Activated T-cell treated with anti-CD3 and anti-CD28 coated beads for 1 hour (primary cell): ENCODE measurements at places on chromosomes 7 and 10.

DNA sequence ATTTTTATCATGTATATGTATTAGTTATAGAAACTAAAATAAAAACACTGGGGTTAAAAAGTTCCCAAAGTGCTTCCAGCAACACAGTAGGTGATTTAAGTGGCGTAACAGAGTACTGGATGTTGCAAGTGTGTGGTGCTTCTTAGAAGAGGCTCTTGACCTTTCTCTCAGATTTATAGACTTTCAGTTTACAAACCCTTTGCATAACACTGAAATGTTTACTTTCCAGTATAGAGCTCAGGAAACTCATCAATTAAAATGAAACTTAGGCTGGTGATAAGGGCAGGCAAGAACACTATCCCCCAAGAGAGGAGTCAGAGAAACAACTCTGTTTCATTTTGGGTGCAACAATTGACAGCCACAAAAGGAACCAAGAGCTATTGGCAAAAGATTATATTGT, 27.5 kb upstream of the SMC3 start:
- no peak for DNase-seq

DNA sequence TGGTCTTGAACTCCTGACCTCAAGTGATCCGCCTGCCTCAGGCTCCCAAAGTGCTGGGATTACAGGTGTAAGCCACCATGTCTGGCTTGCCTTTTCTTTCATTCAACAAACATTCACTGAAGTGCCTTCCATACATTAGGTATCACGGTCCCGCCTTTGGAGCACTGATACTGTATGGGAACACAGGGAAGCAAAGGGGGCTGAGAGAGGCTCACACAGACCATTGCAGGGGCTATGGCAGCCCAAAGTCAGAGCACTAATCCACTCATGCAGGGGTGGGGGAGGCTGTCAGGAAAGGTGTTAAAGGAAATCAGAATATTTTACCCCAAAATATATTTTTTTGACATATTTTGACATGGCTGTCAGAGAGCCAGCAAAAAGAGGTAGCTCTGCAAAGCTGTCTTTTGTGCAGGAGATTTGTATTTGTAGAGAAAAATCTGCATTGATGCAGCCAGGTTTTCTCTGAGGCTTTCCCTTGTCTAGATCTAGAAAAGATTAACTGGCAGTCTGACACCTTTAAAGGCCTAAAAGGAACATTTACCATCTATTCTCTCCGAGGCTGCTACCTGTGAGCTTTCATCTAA, 42.0 kb upstream of the PDLIM1 start:
- no peak for DNase-seq

DNA sequence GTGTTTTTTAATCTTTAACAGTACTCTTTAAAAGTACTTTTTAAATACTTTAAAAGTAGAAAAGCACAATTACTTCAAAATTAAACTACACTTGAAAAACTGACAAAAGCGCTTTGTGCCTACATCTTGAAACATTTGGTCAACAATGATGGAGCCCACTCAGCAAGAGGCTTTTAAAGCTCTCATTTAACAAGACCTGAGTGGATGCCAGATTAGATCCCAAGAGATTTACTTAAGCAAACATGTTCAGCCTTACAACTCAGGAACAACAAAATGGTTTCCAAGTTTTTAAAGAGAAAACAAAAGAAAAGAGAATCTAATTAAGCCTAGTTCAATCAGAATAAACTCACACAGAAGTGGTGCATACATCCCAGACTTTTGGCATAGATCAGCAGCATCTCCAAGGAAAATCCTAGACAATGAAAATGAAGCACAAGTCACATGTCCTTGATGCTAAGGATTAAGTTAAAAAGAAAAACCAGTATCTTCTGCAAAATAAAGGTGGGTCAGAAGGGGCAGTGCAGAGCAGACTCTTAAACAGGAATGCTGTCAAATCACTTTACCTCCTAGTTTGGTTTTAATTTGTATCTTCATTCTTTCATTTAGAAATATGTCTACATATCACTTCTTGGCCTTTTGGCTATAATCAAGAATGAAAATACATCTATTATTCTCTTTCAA, 26.2 kb downstream of the HIBADH start:
- DNase-seq, result no peak

DNA sequence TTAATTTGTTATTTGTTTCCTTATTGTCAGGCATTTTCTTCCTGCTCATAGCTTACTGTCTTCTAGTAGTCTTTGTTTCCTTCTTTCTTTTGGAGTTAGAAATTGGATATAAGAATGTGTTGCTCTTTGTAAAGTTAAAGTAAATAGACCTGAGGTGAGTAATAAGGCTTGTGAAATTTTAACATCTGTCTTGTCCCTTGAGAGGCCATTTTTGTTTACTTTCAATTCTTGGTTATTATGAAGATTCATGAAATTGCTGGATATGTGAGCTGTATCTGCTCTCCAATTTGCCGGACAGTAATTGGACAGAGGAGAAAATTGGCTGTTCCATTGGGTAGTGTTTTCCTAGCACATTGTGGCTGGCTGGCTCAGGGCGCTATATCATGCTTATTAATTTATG, 260.7 kb downstream of the EXOC4 start:
- no peak for DNase-seq

- DNase-seq, result no peak
Measured at GRCh38 chr7:106152313-106152665, 40.2 kb upstream of the SYPL1 start.

- DNase-seq, result no peak
Measured at GRCh38 chr10:120414946-120415345, 42.1 kb upstream of the PLPP4 start.

- no peak for DNase-seq
Measured at GRCh38 chr10:87966459-87966858, 103.0 kb downstream of the PTEN start.

GRCh38 chr7:82382276-82382675, 61.3 kb downstream of the CACNA2D1 start:
- DNase-seq, result no peak

DNA sequence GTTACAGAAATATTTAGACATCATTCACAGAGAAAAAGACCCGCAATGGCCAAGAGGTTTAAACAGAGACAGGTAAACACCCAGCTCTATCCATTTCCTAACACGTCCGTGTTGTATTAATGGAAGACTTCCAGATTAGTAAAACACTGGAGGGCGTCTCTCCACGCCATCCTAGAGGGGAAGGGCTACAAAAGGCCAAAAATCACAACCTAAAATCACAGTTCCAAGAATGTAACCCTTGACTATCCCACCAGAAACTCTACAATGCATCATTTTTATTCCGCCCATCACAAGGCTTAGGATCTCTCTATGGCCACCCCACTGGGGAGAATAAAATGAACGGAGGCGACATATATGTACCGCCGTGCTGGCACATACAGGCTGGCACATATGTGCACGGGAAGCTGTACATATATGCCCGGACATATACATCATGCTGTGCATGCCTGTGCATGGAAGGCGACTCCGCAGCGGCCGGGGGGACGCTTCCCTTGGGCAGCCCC, 734 bp downstream of the PCLO start:
- DNase-seq, result no peak

DNA sequence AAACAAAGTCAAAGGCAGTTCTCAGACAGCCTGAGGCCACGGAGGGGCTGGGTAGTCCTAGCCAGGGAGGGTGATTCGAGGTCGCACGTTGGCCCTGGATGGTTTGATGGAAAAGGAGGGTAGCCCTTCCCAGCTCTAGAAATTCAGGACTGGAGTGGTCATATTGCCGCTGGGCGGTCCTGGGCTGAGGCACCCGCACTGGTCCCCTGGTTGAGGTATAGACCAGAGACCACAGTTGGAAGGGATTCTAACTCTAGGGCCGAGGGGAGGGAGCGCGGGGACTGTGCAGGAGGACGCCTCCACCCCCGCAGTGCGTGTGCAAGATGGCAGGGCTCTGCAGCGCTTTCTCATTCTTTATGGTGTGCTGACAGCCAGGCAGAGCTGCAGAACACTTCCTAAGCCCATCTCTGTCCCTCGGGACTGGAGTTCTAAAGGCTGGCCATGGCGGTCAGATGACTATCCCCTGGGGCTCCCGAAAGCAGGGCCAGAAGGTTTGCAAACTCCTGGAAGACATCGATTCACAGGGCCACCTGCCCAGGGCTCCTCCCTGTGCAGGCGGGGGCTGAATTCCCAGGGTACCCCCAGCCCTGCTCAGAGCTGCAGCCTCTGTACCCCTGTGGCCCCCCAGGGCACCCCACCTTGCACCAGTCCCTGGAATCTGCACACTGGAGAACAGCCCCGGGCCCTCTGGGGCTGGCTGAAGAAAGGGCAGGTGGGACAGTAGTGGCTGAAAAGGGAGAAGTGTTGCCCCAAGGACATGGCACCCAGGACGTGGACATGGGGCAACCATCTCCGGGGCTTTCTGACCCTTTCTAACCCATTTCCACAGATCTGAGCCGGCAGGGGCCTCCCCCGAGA, 51.0 kb upstream of the ELN start:
- DNase-seq, result no peak

DNA sequence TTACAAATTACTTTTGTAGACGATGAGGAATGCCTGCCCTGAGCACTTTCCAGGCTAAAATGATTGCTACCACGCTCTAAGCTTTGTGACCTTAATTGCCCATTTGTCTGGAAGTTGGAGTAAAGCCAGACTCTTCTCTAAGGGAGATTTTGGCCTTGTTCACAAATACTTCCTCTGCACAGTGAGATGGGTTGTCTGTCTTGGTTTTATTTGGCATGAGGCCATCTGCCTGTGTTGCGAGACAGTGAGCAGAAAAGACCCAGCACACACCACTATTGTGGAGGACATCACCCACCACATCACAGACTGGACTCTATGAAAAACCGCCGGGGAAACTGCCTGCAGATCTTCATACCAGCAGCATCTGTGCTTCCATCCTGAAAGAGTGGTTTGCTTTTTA, 138.4 kb downstream of the BICC1 start:
- no peak for DNase-seq
